Muscle of back (tissue), 13 donors: ENCODE measurements at places on chromosomes 3 and 15. TPM values are rescaled to one million over a fixed set of nuclear protein-coding genes. Genes with fewer than 3 reads are reported as not detected.
A peak's percentile ranks its signal among the peaks of the same experiment; 100 is the strongest.

GRCh38 chr15:26864664-26865191 lies 2.1 kb upstream of the GABRA5 start:
- DNase-seq, result peak; percentile 42

DNA sequence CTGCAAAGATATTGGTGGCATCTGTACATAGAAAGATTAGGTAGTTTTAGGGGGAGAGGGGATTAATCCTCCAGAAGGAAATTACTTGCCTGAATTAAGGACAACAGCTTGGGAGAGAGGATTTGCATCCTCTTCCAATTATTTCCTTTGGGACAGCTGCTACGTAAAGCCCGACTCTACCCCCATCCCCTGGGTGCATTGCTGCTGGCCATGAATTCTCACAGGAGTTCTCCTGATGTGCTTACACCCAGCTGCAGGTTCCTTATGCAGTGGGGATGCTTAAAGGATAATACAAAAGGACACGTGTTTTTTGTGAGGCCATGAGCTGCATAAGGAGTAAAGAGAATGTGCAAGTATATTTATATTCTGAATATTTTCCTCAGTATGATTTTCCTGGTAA lies 132.3 kb downstream of the VPS8 start:
- DNase-seq, result no peak

- no peak for DNase-seq
These were observed 589 bp upstream of the GPR27 start for GRCh38 chr3:71752831-71753700.

TMCO5A gene
- polyA plus RNA-seq, result not detected

- no peak for DNase-seq
These were observed 760.3 kb upstream of the ARRDC4 start for GRCh38 chr15:97200161-97200560.

GRCh38 chr3:48478626-48479555 lies 25.1 kb downstream of the SHISA5 start:
- no peak for DNase-seq

DNA sequence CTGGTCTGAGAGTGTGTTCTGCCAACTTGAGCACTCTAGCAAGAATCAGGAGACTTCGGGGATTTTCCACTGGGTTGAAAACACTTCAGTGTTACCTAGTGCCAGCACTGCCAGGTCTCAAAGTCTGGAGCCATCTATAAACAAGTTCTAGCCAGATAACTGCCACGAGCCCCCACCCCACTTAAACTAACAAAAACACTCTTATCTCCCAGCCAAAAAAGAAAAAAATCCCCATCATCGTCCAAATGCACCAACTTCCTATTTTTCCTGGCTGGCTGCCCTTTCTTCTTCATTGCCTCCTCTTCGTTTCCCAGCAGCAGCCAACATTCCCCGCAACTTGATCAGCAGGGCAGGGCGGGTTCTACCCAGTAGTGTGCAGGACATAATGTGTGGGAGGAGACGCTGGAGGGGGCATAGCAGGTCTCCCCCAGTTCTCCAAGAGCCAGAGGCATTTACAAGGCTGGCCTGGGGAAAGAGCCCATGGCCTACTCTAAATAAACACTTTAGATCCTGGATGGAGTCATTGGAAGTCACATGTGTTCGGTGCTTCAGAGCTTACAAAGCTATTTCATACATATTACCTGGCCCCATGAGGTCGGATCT lies 29.5 kb downstream of the C2CD4B start:
- no peak for DNase-seq

DNA sequence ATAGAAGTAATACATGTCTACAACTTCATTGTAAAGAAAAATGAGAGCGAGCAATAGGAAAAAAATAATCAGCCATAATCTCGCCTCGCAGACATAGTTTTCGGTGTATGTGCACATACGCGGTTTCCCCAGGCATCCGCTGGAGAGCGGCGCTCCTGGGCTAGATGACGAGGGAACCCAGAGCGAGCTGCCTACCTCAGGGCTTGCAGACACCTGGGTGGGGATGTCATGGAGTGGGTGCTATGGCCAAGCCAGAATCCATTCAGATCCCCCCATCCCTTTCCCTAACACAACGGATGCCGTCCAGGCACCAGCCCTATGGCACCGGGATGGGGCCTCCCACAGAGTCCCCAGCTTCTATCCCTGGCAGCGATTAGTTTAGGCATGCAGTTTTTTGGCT lies 4.5 kb upstream of the CFAP100 start:
- no peak for DNase-seq

DNA sequence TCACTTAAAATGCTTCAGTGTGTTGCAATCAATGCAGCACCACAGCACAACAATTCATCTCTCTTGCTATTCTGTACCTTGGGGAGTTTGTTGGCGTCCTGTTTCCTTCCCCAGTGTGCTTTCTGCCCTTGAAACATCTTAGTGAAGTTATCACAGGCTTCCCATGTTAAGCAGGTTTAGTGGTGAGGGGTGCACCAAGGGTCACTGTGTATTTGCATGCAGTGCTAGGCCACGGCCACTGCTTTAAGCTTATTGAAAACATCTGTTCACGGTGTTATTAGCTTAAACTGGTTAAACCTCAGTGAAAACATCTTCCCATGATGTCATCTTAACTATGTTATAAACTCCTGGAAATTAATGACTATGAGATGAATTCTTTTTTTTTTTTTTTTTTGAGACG lies 217.3 kb upstream of the GOLIM4 start:
- peak; percentile 43 for DNase-seq

SYNPR gene
- not detected for polyA plus RNA-seq

GRCh38 chr3:59611649-59612443 lies 562.0 kb upstream of the CFAP20DC start:
- DNase-seq, result no peak

DNA sequence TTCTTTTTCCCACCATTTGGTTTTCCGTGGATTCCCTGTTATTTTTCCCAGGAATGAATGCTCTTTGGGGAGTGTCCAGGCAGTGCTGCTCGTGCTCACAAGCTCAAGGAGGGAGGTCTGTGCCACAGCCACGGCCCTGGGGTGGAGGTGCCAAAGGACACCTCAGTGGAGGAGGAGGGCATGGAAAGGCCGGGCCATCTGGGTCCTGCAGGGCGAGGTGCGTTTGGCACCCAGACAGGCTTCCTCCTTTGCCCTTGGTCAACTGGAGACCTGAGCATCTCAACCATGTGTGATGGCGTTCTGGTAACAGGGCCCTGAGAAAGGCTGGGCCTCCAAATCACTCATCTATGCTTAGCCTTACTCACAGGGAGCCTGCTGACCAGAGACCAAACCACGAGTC lies 25.4 kb downstream of the KY start:
- DNase-seq, result no peak

THPO gene
- polyA plus RNA-seq, result 1.8 TPM

DNA sequence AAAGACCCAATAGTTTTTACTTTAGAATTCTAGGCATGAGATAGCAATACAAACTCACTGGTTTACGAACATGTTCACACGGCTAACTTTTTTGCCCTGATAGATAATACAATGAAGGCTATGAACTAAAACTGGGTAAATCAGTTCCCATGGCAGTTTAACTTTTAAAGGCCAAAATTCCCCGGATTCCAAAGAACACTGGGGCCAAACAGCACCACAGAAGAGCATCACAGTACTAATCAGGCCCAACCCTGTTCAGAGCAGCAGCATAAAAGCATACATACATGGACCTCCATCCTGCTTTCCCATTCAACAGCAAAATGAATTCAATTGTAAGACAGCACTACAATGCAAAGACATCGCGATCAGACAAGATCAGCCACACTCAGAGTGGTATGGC lies 540.3 kb upstream of the CCDC54 start:
- DNase-seq, result no peak

DNA sequence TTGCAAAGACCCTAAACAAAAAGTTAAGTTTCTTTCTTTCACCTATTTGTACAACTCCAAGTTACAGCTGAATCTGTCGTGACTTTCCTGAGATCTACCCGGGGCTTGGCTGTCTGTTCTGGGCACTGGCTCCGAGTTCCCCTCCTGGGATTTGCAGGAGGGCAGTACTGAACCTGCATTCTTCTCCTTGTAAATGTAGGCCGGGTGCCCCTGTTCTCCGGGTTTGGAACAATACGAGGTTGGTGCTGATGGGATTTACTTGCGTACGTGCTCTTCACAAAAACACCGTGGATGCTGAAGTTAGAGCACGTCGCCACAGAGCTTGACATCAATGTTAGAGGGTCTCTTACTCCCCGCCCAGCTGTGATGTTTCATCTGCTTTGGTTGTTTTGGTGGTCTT lies 48.1 kb downstream of the KLHL25 start:
- DNase-seq, result no peak

- no peak for DNase-seq
These were observed 5.6 kb upstream of the TMEM45A start for GRCh38 chr3:100486808-100487207.

GRCh38 chr3:36633060-36633459 lies 131.3 kb downstream of the DCLK3 start:
- DNase-seq, result no peak

EPM2AIP1 gene
- 27.7 TPM for polyA plus RNA-seq

DNA sequence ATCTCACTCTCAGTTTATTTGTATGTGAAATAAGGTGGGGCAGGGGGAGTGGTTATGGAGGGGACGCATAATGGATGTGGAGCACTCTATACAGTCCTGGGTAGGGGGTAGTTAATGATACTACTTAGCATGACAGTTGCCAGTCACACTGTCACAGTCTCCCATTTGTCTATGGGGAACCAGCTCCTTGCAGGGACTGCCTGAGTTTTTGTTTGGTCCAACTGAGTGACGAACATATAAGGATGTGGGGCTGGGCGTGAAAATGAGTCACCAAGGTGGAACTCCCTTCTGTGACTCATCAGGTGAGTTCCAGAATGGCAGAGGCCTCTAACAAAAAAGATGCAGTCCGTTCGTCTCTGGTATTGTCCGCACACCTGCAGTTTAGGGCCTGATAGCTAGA lies 235.3 kb upstream of the ST8SIA2 start:
- DNase-seq, result no peak

DNA sequence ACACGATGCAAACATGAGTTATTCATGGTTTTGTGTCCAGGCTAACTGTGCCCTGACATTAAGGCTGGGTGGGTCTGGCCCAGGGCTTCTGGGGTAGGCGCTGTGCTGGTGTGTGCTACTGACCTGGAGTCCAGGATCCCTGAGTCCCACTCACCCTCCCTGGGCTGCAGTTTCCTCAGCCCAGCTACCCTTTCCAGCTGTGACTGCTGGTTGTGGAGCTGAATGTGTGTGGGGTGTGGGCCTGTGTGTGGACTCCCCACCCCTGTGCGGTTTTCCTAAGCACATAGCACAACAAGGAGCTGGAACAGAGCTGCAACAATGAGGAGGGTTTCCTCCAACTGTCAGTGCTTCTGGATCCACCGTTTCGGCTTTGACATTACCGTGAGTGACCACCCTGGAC lies 38.0 kb downstream of the SMAD3 start:
- no peak for DNase-seq

SLC6A1 gene
- polyA plus RNA-seq, result 1.8 TPM

DNA sequence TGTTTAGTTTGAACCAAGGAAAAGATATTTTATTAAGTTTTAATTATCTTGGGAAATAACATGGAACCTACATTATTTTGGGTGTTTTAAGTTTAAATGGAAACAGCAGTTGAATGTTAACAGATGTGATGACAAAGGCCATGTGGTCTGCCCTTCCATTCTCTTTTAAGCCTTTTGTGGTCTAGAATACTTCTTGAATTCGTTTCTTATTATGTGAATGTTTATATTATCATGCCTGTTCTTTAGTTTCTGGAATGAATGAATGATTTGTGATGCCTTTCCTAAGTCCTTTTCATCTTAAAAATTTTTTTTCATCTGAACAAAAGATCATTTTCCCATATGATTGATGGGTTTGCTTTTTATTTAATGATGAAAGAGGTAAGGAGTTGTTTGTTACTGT lies 44.6 kb downstream of the SNRK start:
- DNase-seq, result no peak

IGSF11 gene
- 0.98 TPM for polyA plus RNA-seq

GRCh38 chr3:45080824-45081223 lies 54.7 kb downstream of the CLEC3B start:
- DNase-seq, result no peak

- DNase-seq, result no peak
These were observed 117.5 kb downstream of the OPA1 start for GRCh38 chr3:193710286-193711165.

- DNase-seq, result no peak
These were observed 872.4 kb upstream of the CFAP20DC start for GRCh38 chr3:59922192-59922591.

DNA sequence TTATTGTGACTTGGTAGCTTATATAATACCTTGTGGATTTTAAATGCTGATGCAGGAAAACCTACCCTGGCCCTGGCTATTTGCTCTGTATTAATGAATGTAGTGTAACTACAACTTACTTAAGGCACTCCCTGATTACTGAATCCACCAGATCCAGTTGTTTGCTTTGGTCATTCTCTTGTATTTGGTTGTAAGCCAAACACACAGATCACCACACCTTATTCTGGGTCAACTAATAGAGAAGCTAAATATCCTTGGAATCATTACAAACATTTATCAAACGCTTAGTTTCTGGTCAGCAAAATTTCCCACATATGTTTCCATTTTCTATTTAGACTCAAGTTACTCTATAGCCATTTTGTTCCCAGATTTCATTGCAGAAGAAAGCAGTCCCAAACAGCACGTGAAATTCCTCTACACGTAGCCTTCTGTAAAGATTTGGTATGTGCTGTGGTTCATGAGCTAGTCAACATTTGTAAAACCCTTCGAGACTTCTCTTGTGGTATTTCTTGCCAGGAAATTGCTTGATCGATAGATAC lies 322.6 kb downstream of the MEX3B start:
- DNase-seq, result peak; percentile 86

DNA sequence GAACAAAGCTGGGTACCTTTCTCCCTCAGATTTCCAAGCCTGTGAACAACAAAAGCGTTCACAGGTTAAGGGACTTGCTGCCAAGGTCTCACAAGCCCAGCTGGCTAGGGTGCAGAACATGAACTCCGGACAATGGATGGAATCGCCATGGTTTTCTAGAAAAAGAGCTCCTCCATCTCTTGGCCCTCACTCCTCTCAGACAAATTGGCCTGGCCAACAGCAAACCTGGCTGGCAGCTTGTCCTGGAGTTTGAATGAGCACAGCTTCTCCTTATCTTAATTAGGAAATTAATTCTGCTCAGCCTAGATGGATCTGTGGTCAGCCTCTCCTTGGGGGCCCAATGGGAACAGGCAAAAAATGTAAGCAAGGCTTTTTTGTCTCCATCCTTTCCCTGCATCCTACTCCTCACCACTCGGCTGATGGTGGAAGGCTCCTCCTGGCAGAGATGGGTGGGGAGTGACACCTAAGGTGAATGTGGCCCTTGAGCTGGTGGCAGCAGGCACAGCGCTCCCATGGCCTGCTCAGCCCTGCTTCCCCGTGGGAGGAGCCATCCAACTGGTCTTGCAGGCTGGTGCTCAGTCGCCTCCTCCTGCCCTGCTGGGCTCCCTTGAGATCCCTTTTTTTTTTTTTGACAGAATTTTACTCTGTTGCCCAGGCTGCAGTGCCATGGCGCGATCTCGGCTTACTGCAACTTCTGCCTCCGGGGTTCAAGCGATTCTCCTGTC lies 5.8 kb downstream of the KLHL25 start:
- no peak for DNase-seq

- DNase-seq, result no peak
These were observed 726.2 kb downstream of the ROBO1 start for GRCh38 chr3:79041621-79042020.

- DNase-seq, result no peak
These were observed 172.7 kb upstream of the LMCD1 start for GRCh38 chr3:8328967-8329366.
